Effector CD4-positive, alpha-beta T cell (primary cell): ENCODE measurements at places on chromosomes 2 and 18.

GRCh38 chr2:18837240-18837639, 247.9 kb upstream of the NT5C1B start:
- no peak for DNase-seq

GRCh38 chr18:36672437-36673344, 156.1 kb downstream of the TPGS2 start:
- DNase-seq: no peak

- no peak for DNase-seq
Observed at GRCh38 chr2:128809259-128809636, 490.6 kb upstream of the HS6ST1 start.

GRCh38 chr2:129193961-129194360, 785.5 kb upstream of the RAB6C start:
- DNase-seq: no peak

GRCh38 chr18:74990563-74991081, 218.3 kb downstream of the PTGR3 start:
- DNase-seq: no peak

DNA sequence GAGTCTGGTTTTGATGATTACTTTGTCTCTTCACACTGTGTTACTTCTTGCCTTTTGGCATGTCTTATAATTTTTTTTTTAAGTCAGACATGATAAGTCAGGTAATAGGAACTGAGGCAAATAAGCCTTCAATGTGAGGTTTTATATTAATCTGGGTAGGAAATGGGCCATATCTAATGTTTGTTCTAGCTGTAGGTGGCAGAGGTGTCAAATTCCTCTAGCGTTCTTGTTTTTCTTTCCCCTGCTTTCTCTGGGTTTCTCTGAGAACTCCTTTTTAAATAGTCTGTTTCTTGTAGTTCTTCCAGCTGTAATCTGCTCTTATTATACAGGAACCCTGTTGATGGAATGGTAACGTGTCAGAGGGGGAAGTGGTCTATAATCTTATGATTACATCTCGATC, 5.7 kb downstream of the SP140 start:
- no peak for DNase-seq
